Kidney (tissue), 22 donors: ENCODE measurements at places on chromosomes 2 and 18. TPM values are rescaled to one million over a fixed set of nuclear protein-coding genes. Genes with fewer than 3 reads are reported as not detected.

- DNase-seq = no peak
Observed at GRCh38 chr2:233326500-233326899, 18.9 kb downstream of the SAG start.

GRCh38 chr2:239473211-239473805 is 72.5 kb upstream of the HDAC4 start:
- no peak for DNase-seq

DNA sequence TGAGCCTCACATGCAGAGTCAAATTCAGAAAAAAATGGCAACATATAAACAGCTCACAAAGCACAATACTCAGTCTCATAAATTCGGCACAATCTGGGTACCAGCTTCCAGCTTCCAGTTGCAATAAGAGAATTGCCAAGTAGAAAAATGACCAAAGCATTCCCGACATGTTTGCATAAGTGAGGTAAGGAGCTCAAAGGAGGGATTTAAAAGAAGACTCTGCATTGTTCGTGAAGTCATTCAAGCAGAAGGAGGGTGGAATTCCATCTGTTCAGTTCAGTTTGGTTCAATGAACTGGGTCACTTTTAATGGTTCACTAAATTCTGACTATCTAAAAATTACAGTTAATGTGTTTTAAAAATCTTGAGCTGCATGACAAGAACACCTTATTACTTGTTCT is 106.7 kb upstream of the KLHL14 start:
- DNase-seq = no peak

Gene MOGAT1
- polyA plus RNA-seq = not detected

DNA sequence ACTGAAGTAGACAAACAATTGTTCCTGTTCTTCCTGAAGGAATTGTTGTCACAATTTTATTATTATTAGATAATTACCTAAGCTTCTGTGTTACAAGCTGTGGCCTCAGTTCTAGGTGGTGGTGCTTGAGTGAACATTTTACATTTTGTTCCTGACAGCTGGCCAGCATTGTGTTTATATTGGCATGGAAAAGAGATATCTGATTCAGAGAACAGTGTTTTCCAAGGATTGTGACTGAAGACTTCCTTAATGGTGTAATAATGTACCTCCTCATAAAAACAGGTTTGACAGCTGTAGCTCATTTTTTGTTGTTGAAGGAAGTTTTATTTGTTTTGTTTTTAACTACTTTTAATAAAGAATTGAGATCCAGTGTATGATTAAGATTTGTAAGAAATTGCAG is 95.2 kb downstream of the EPB41L5 start:
- no peak for DNase-seq

Gene GPR75
- 0.17 TPM for polyA plus RNA-seq

Gene CMPK2
- 2.8 TPM for polyA plus RNA-seq

DNA sequence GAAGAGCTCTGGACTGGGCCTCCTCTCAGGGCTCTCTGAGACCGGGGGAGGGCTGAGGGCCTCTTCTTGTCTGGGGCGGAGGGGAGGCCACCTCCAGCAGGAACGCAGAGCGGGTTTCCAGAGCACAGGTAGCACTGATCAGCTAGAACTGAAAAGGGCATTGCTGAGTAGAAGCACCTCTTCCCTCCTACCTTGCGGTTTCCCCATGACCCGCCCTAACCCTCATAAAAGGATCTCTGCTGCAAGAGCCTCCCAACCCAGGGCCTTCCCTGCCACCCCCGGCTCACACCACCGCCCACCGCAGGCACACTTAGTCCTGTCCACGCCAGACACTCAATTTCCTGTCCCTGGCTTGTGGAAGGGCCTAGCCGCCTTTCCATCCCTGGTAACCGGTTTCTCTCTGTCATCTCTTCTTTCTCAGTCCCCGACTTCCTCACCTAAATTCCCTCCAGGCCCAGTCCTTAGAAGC is 966 bp downstream of the ADCY3 start:
- DNase-seq = no peak

GRCh38 chr2:67645280-67646138 is 248.4 kb downstream of the ETAA1 start:
- no peak for DNase-seq
